ENCODE measurements at places on chromosomes 4 and X.

DNA sequence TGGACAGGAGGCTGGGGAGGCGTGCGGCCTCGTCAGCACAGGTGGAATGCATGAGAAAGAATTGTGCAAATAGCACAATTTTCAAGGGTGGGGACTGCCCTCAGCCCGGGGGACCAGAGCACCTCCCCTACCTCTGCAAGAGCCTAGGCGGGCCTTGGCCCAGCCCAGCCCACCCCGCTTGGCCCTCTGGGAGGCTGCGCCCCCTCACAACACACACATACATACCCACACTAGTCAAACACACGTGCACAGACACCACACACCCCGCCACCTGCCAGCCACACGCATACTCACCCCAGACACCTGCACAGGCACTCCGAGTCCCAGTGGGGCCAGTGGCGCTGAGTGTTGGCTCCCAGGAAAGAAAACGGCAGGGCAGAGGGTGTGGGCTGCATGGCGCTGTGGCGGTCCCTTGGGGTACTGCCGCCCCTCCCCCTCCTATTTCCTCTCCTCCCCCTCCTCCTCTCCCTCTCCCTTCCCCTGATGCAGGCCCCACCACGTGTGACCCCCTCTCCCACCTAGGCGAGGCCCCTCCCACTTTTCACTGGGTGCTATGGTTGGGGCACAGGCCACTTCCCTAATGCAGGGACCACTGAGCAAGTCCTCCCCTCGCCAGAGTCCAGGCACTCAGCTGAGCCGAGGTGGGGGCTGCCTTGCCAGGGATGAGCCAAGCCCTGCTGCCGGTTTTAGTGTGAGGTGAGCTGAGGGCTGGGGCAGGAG is 84.5 kb downstream of the FAM53A start:
- no peak for DNase-seq

DNA sequence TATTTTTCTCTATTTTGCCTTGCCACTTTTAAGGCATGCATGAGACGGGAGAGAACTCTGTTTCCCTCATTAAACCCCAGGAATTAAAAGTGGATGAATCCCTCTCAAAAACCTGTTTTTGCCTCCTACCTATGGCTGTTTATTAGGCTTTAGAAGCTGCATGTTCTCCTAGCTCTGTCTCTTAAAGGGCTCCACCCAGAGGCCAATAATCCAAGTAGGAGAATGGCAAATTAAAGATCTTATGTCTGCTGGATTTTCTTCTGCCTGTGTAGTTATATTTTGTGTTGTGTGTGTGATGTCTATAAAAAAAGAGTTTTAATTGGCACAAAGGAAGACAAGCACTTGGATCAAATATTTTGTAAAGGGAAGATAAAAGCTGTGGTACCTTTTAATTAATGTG is 32.4 kb downstream of the MAGEC1 start:
- DNase-seq: no peak

DNA sequence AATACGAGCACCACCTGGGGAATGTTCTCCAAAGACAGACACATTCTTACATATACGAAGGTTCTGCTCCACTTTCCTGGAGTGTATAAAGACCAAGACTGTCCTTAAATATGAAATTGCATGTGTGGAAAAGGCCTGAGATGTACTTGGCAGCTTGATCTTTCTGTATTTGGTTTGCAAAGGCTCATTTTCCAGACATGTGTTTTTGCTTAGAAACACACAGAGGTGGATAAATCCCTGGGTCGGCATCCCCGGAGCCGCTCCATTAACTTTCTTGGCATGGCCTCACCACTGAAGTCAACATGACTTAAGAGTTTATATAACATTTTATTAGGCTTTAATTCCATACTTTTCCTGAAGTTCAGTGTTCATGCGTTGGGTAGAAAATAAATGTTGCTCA is 239.4 kb downstream of the LDB2 start:
- DNase-seq: no peak

DNA sequence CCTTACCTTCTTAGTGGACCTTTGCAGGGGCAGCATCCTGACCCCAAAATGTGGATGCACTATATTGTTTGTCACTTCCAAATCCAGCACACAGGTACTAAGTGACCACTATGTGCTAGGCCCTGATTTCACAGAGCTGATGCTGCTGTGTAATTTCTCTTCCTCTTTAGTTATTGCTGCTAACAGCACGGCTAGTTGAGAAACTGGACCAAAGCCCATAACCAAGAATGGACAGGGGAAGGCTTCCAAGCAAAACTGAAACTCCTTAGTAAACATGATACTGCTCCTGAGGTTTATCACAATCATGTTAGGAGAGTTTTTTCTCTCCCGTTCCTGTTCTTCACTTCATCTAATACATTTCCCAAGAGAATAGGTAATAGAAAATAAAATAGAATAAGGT is 172.9 kb upstream of the TTC29 start:
- peak; percentile 69 for DNase-seq

GRCh38 chrX:53449632-53450031 is 15.5 kb upstream of the HSD17B10 start:
- no peak for DNase-seq
